Fibroblast of lung (primary cell): ENCODE measurements at places on chromosomes 13 and 19.
A peak's percentile ranks its signal among the peaks of the same experiment; 100 is the strongest.

DNA sequence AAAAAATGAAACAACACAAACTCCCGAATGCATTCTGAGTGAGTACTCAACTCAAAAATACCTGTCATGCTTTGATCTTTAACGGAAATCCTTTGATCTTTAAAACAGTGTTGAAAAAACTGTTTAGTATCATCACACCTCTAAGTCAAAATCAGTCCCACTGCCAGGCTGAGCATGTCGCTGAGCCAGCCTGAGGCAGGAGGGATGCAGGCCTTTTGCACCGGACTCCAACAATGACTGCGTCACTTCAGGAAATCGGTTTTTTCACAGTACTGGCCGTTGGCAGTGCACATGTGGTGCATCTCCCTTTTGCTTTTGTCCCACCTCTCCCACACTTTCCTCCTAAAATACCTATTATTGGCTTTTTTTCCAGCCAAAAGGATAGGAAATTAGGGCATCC is 78.2 kb downstream of the SHISA2 start:
- no peak for DNase-seq

DNA sequence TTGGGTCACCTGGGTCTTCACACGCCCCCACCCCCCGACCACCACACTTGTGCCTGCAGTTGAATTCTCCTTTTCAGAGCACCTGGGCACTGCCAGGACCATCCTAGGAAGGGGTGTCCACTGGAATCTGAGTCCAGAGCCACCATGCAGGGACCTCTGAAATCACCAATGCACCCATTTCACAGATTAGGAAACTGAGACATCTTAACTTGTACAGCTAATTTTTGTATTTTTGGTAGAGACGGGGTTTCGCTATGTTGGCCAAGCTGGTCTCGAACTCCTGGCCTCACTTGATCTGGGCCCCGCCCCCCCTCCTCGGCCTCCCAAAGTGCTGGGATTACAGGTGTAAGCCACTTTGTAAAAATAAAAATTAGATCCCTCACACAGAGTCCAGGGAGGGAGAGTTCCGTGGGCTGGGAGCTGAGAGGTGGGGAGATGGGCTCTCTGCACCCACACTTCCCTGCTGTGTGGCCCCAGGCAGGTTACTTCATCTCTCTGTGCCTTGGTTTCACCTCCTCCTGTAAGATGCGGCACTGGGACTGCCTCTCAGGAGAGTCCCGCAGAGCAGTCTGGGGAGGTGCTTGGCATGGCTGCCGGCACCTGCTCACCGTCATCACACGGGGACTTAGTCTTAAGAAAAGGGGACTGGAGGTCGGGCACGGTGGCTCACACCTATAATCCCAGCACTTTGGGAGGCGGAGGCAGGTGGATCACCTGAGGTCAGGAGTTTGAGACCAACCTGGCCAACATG is 45.9 kb upstream of the C19orf12 start:
- no peak for DNase-seq

DNA sequence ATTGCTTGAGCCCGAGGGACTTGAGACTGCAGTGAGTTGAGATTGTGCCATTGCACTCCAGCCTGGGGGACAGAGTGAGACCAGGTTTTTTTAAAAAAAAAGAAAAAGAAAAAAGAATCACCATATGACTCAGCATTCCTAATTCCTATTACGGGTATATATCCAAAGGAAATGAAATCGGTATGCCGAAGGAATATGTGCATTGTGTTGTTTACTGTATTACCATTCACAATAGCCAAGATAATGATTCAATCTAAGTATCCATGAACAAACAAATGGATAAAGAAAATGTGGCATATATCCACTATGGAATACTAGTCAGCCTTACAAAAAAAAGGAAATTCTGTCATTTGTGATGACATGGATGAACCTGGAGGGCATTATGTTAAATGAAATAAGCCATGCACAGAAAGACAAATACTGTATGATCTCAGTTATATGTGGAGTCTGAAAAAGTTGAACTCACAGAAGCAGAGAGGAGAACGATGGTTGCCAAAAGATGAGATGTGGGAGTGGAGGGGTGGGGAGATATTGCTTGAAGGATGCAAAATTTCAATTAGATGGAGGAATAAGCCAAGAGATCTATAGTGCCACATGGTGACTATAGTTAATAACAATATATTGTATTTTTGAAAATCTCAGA is 4.3 kb upstream of the KL start:
- no peak for DNase-seq

DNA sequence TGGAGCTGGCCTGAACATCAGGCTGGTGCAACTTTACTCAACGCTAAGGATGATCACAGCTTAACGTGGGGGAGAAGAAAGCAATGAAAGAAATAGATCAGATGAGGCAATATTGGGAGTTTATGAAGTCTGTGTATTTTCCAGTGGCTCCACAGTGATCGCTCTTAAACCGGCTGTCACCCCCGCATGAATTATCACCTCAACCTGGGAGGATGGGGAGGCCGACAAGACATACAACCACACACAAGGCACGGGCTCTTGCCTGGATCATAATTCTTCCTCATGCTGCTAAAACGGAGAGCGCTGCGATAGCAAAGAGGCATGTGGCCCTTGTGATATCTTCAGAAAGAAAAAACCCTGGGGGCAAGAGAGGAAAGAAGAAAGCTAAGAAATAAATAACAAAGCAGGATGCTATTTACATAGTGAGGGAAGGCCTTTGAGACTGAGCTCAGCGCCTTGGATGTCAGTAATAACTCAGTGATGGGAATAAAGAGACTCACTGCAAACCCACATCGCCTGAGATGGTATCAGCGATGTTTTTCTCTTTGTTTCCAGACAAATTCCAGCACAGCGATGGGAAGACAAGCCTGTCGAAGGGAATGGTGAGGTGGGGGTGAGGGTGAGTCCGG is 19.1 kb upstream of the CHST8 start:
- DNase-seq: no peak

DNA sequence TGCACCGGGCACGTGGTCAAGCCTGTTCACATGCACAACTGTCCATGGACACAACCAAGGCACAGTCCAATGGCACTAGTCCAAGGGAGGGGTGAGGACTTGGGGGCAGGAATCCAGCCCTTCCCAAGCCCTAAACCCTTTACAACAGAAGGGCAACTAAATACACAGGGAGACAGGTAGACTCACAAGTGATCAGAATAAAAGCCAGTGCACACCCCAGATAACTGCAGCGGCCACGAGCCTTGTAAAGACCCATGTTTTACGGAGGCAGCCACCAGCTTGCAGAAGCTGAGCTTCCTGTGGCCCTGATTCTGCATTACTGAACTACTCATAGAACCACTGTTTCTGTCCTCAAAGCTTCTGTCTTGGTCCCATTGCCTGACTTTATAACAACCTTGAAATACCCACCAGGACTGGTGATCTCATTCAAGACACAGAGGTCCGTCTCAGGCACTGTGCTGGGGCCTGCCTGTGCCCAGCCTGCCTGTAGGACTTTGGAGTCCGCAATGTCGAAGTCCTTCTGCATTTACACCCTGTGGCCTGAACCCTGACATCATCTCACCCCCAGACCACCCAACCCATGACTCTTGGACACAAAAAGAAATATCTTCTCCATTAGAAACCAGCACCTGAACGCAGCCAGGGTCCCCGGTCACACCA is 181.2 kb downstream of the COL4A1 start:
- DNase-seq: no peak

- DNase-seq: no peak
Observed at GRCh38 chr19:42006569-42006968, 12.5 kb upstream of the ATP1A3 start.

DNA sequence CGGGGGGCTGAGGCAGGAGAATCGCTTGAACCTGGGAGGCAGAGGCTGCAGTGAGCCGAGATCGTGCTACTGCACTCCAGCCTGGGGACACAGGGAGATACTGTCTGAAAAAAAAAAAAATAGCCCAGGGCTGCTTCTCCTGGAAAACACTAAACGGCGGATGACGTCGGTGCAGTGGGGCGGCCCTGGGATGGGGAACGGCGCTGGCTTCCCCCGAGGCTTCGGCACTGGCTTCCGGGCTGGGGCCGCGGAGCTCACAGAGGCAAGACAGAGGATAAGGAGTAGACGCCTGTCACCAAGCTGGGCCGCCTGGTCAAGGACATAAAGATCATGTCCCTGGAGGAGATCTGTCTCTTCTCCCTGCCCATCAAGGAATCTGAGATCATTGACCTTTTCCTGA is 5.0 kb downstream of the PRSS57 start:
- DNase-seq: no peak

GRCh38 chr19:42850981-42851717 is 28.4 kb downstream of the PSG1 start:
- DNase-seq: peak; percentile 62

- DNase-seq: no peak
Observed at GRCh38 chr13:113471844-113472243, 18.6 kb upstream of the ADPRHL1 start.

- DNase-seq: no peak
Observed at GRCh38 chr19:10583036-10583776, 3.9 kb downstream of the AP1M2 start.

DNA sequence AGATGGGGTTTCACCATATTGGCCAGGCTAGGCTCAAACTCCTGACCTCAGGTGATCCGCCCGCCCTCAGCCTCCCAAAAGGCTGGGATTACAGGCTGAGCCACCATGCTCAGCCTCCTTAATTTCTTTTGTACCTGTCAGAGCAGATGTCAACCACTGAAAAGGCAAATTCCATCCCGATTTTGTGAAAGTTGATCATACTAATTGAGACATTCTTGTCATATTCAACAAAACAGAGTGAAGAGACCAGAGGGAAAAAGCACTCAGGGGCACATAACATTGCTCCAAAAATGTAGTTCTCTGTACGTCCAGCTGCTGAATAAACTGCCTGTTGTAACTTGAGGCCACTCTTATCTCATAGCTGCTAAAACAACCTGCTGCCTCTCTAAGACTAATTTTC is 27.4 kb upstream of the PSPC1 start:
- DNase-seq: no peak

GRCh38 chr19:58355908-58356765 is 2.8 kb upstream of the A1BG start:
- peak; percentile 39 for DNase-seq

DNA sequence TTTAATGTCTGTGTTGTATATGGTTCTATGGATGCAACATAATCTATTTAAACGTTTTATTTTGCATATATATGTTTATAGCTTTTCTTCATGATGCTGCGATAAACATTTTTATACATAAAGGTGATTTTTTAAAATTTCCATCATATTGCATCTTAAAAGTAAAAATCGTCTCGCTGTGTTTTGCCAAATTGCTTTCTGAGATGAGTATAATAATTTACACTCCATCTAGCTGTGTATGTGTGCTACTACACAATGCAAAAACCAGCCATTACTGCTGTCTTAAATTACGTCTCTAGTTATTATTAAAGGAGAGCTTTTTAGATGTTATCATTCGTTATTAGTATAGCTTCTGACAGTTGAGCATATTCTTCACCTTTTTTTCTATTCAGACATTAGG is 37.2 kb downstream of the METTL21C start:
- DNase-seq: no peak

DNA sequence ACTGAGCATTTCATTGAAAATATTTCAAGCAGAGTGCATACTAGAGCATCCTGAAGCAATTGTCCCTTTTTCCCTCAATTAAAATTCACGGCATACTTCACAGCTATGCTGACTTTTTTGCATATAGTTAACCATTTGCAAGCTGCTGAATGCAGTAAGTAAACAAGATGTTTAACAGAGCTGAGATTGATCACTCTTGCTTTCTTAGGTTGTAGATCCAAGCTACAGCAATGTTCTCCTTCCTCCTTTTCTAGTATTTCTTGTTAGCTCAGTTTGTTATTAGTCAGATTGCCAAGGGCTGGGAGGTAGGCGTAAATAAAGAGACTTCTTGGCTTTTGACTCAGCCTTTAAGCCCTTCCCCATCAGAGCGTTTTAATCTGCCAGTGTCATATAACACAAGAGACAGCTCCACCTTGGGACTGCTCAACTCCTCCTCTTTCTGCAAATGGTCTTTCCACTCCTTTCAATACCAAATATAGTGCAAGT is at the start of gene SLITRK6:
SLITRK6 (minus strand) TSS at position 323 of the 486 bp plus-strand sequence. CDS start 2,911 bp downstream, outside the sequence.
- peak; percentile 91 for DNase-seq

- peak; percentile 34 for DNase-seq
Observed at GRCh38 chr19:44772959-44773358, 4.7 kb upstream of the CBLC start.
